Femur (tissue), 1 donor: ENCODE measurements at places on chromosomes 4 and X.

- DNase-seq = no peak
Observed at GRCh38 chr4:19074036-19074435, 1052.5 kb upstream of the LCORL start.

GRCh38 chr4:165398570-165398969, 19.8 kb downstream of the CPE start:
- no peak for DNase-seq

- DNase-seq = no peak
Observed at GRCh38 chr4:153019906-153020305, 83.8 kb downstream of the FHDC1 start.

DNA sequence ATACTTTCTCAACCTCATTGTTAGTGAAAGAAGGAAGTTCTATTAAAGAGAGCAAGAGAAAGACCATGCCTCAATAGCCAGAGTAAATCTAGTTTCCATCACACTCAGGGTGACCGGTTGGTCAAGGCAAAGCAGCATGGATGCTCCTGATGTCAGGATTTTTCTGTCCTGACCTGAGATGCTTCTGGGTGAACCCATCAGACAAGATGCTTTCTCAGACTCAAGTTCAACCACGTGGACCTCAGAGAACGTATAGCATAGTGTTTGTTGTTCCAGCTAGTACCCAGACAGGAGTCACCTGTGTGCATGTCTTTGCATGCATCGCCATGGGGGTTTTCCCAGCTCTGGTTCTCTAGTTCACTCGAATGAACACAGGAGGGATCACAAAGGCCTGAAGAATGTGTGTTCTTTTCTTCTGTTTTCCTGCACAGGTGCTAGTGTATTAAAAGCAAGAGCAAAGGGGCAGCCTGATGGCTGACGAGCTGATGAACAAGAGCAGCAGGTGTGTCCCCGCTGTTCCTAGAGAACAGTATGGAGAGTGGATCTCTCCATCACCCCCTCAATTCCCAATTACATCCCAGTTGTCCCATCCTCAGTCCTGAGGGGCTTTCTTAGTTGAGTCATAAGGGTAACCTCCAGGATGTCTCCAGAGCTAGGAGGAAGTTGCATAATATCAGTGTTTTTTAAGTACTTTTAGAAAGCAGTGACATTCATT, 110.5 kb upstream of the ENPP6 start:
- no peak for DNase-seq

DNA sequence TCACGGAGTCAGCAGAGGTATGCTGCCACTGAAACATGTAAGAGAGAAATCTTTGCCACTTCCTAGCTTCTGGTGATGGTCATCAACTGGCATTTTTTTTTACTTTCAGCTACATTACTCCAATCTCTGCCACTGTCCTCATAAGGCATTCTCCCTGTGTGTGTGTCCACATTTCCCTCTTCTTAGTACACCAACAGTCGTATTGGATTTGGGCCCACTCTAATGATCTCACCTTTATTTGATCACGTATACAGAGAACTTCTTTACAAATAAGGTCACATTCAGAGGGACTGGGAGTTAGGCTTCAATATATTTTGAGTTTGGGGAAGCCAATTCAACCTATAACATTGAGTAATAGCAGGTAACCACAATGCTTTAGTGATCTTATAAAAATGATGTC, 649.1 kb downstream of the GRID2 start:
- no peak for DNase-seq

GRCh38 chr4:2861631-2862436, 18.2 kb downstream of the ADD1 start:
- DNase-seq = no peak

DNA sequence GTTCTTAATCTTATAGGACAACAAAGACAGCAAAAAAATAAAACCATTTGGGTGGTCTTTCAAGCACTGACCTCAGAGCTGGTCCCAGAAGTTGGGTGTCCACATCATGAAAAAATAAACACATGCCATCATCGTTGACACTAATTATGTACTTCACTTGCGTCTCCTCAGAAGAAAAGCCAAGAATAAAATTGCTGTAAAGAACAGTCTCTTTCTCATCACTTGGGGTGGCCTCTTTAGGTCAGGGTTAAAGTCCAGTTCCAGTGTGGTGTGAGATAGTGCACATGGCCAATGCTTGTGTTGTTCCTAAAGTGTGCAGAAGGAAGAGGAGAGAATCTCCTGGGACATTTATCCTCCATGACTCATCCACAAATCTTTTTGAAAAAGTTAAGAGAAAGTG, 49.5 kb upstream of the IBSP start:
- no peak for DNase-seq

DNA sequence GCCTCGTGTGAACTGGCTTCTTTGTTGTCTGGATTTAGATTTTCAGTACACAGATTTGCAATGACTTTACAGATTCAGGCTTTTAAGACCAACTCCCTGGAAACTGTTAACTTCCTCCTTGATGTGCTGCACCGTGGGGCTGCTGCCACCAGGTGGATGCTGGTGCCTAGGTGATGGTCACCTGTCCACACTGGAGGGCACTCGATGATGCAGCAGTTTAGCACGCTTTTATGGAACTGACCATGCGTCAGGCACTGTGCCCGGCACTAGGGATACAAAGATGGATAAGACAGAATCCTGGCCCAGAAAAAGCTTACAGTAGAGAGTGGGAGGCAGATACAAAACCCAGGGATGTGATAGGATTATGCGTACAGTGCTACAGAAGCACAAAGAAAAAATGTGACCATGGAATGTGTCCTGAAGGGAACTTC, 180.7 kb downstream of the CEP135 start:
- DNase-seq = no peak

DNA sequence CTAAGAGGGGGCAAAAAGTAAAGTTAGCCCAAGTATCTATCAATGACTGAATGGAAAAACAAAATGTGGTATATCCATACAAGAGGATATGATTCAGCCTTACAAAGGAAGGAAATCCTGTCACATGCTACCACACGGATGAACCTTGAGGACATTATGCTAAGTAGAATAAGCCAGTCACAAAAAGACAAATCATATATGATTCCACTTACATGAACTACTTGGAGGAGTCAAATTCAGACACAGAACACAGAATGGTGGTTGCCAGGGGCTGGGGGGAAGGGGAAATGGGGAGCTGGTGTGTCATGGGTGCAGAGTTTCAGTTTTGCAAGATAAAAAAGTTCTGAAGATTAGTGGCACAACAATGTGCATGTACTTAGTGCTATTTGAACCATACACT, 101.8 kb downstream of the SH3KBP1 start:
- DNase-seq = no peak

- DNase-seq = no peak
Observed at GRCh38 chrX:114599305-114599704, 15.4 kb downstream of the HTR2C start.

GRCh38 chrX:23483396-23483795, 148.7 kb downstream of the PTCHD1 start:
- no peak for DNase-seq

DNA sequence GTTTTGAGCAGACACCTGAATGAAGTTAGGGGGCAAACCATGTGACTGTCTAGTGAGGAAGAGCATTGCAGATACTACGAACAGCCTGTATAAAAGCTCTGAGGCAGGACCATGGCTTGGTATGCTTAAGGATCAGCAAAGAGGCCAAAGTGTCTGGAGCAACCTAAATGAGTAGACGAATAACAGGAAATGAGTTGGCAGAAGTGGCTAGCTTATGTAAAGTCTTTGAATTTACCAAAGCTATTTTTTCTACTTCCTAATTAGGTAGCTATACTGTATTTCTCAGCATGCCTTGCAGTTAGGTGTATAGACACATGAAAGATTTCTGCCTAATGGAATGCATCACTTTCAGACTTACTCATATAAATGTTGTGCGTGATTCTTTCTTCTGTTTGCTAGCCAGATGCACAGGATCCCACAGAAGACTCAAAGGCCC, 9.3 kb upstream of the GPRIN3 start:
- DNase-seq = no peak

DNA sequence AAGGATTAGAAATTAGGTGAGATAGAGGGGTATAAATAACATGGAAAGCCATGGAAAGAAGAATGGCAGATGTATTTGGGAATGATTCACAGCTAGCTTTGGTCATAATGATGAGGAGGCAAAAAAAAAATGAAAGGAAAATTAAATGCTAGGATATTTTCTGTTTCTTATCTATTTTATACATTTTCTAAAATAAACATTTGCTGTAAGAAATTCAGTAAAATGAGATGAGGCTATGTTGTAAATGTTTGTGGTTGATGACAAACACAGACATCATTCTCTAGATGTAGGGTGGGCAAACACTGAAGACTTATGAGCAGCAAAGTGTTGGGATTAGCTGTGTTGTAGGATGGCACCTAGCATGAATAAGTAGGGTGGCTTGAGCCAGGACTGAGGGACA, 407.1 kb downstream of the IL15 start:
- no peak for DNase-seq

DNA sequence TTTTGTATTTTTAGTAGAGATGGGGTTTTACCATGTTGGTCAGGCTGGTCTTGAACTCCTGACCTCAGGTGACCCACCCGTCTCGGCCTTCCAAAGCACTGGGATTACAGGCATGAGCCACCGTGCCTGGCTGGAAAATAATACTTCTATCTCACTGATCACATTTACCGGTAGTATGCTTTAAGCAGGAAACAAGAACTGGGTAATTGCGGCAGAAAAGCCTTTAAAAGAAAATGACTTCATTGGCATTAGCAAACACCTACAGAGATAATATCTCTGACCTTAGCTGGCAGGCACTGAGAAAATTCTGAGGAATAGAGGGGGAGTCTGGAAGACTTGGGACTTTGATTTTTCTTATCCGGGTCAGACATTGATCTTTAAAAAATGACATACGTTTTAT, 78.5 kb downstream of the SHROOM3 start:
- no peak for DNase-seq

- DNase-seq = peak; percentile 35
Observed at GRCh38 chrX:48890934-48891401, 6.6 kb downstream of the TIMM17B start.

DNA sequence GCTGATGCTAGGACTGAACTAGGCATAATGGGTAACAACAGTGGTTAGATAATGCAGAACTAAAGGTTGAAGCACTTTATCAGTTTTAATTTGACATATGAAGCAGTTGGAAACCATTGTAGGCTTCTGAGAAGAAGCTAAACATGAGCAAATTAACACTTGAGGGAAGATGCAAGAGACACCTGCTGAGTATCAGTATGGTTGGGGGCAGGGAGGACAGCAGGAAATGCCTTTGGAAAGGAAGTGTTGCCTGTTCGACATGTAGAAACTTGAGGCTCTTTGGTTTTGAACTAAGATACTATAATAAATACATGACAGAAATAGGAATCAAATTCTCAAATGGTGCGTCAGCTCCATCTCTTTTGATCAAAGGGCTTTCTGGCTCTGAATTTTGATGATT, 115.6 kb downstream of the FHIP1A start:
- no peak for DNase-seq

GRCh38 chrX:76428243-76429130, 977 bp downstream of the MAGEE1 start:
- peak; percentile 17 for DNase-seq

GRCh38 chrX:43581167-43581566, 74.9 kb upstream of the MAOA start:
- DNase-seq = no peak

GRCh38 chr4:177118596-177118995, 191.1 kb upstream of the NEIL3 start:
- no peak for DNase-seq
